ENCODE measurements at places on chromosomes 16 and 17. TPM values are rescaled to one million over a fixed set of nuclear protein-coding genes. Genes with fewer than 3 reads are reported as not detected.

The RNF157 gene
- total RNA-seq = 73.0 TPM

The TMEM92 gene
- 0.09 TPM for total RNA-seq

The SPECC1 gene
- total RNA-seq = 11.4 TPM

The TNS4 gene
- total RNA-seq = 5.8 TPM

The SULT1A4 gene
- 2.2 TPM for total RNA-seq

The ZFHX3 gene
- 0.32 TPM for total RNA-seq

The WNK4 gene
- 0.59 TPM for total RNA-seq

The PLCG2 gene
- total RNA-seq = 80.2 TPM

The KRT33A gene
- not detected for total RNA-seq

The BAHCC1 gene
- 0.23 TPM for total RNA-seq

The KRTAP17-1 gene
- total RNA-seq = not detected

The FA2H gene
- total RNA-seq = 0.29 TPM

The ZNF652 gene
- total RNA-seq = 34.4 TPM

Measured in activated CD8-positive, alpha-beta memory T cell treated with anti-CD3 and anti-CD28 coated beads, Interleukin-2, amount 10 ng/mL, durations not matched to agents 7 days and 5 days (primary cell).